ENCODE measurements at places on chromosomes 5 and 9.

DNA sequence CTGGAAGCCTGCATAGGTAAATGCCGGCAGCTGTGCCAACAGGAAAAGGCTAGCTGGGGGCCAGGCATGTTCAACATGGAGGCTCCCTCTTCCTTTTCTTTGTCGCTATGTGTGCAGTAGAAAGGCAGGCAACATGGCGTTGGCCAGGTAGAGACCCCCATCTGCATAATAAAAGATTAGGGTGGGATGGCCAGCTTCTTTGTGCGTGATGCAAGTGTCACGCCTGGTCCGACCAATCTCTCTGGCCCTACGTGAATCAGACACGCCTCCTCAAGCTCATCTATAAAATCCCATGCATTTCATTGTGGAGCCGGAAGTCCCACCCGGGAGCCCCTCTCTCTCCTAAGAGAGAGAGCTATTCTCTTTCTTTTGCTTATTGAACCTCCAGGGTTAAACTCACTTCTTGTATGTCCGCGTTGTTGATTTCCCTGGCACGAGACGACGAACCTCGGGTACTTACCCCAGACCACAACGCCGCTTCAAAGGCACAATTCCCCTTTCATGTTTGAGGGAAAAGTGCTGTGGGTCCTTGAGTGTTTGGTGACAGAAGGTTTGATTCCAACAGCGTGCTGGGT lies 25.0 kb upstream of the C5orf47 start:
- no peak for DNase-seq

GRCh38 chr5:19616701-19617215 lies 371.2 kb downstream of the CDH18 start:
- DNase-seq = no peak

DNA sequence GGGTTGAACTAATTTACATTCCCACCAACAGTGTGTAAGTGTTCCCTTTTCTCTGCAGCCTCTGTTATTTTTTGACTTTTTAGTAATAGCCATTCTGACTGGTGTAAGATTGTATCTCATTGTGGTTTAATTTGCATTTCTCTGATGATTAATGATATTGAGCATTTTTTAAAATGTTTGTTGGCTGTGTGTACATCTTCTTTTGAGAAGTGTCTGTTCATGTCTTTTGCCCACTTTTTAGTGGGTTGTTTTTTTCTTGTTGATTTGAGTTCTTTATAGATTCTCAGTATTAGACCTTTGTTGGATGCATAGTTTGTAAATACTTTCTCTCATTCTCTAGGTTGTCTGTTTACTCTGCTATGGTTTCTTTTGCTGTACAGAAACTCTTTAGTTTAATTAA lies 101.6 kb downstream of the NIPBL start:
- no peak for DNase-seq

DNA sequence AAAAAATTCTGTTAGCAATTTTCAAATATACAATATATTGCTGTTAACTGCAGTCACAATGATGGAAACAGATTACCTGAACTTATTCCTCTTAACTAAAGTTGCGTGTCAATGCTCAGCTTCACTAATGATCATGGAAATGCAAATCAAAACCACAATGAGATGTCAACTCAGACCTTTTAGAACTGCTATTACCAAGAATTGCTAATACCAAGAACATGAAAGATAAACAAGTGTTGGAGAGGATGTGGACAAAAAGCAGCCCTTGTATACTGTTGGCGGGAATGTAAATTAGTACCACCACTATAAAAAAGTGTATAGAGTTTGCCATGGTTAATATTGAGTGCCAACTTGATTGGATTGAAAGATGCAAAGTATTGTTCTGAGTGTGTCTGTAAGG lies 1409.7 kb upstream of the CDH18 start:
- no peak for DNase-seq

GRCh38 chr5:50763351-50763750 lies 96.9 kb downstream of the PARP8 start:
- DNase-seq = no peak

- no peak for DNase-seq
Measured at GRCh38 chr5:110917161-110917875, 154.2 kb upstream of the TSLP start.

DNA sequence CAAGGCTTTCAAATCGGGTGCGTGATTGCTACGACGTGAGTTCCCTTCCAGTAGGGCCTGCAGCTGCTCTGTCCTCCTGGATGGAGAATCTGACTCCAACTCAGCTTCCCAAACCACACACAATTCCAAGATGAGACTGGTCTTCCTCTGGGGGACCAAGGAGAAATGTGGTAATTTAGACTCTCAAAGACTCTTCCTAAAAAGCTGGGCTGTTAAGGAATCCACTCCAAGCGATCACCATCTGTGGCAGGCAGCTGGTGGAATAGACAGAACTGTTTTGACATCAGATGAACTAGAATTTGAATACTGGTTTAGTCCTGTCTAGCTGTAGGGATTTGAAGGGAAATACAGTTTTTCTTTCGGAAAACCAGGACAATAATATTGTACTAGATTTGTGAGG lies 130.7 kb upstream of the KLF4 start:
- no peak for DNase-seq

DNA sequence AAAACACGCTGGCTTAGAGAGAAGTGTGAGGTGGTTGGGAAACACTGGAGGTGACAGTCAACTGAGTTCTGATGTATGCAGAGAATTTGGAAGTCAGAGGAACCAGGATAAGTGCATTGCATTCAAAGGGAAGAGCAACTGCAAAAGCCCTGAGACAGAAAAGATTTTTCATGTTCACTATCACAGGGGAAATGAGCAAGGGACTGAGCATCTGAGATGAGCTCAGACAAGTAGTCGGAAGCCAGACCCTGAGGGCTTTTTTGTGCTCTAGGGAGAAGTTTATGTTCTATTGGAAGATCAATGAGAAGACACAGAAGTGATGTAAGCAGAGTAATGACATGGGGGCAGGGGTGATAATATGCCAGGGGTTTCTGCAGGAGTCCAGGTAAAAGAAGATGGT lies 97.5 kb downstream of the HTR4 start:
- no peak for DNase-seq

GRCh38 chr5:147966829-147967228 lies 60.5 kb upstream of the C5orf46 start:
- no peak for DNase-seq

GRCh38 chr5:135047347-135047695 lies 13.3 kb upstream of the PITX1 start:
- no peak for DNase-seq

- DNase-seq = no peak
Measured at GRCh38 chr5:26833596-26833995, 204.8 kb downstream of the CDH9 start.

GRCh38 chr9:128420060-128420650 lies 502 bp upstream of the CERCAM start:
- DNase-seq = peak; percentile 39

DNA sequence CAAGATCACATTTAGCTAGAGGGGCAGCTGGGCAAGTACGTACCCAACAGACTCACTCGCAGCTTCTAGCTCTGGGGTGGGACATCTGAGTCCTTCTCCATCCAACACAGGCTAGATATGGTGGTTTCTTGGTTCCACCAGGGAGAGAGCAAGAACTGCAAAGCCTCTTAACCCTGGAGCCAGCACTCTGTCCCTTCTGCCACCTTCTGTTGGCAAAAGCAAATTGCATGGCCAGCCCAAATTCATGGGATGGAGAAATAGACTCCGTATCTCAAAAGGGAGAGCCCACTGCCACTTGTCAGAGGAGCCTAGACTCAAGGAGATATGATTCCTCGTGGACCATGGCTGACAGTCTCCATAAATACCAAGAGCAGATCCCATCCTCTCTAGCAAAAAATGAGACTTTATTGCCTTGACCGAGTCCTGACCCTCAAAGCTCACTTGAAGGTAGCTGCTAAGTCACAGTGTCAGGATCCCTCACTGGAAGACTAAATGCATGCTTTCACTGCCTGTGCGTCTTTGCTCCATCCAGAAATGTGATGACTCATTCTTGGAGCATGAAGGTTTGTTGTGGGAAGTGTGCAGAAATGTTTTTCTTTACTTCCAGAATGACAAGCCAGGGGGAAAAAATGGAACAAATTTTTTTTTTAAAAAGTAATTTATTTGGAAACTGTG lies 28.8 kb upstream of the ROR2 start:
- no peak for DNase-seq

DNA sequence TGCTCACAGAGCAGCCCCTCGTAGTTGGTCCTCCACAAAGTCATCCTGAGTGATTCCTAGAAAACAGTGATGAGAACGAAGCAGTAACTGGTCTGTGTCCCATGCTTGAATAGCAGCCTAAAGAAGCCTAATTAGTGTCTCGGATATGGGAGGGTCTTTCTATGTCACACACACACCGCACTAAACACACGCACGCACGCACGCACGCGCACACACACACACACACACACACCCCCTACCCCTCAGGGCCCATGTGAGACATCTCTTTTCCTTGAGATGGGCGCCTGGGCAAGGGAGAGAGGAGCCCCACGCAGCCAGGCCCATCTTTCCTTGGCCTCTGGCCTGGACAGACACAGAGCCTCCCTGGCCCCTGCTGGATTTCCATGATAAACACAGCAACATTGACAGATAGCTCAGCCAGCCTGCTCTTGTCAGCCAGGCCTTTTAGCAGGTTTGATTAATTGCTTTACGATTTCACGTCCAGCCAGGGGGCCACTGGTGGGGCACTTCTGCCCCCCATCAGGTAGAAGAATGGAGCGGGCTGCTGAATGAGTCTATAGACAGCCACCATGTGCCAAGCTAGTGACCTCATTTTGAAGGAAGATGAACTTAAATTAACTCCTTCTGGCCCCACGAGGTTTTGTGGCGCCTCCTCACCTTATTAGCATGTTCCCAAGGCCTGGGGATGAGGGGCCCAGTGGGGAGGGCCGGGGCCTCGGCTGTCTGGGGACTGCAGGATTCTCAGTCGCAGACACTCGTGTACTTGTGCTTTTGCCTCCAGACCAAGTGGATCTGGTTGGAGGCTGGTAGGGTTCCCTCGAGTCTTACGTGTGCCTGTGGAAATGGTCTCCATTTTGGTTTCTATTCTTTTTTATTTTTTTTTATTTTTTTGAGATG lies 36.2 kb upstream of the PRDM12 start:
- no peak for DNase-seq

- no peak for DNase-seq
Measured at GRCh38 chr9:132773764-132774339, 103.6 kb downstream of the GTF3C4 start.

DNA sequence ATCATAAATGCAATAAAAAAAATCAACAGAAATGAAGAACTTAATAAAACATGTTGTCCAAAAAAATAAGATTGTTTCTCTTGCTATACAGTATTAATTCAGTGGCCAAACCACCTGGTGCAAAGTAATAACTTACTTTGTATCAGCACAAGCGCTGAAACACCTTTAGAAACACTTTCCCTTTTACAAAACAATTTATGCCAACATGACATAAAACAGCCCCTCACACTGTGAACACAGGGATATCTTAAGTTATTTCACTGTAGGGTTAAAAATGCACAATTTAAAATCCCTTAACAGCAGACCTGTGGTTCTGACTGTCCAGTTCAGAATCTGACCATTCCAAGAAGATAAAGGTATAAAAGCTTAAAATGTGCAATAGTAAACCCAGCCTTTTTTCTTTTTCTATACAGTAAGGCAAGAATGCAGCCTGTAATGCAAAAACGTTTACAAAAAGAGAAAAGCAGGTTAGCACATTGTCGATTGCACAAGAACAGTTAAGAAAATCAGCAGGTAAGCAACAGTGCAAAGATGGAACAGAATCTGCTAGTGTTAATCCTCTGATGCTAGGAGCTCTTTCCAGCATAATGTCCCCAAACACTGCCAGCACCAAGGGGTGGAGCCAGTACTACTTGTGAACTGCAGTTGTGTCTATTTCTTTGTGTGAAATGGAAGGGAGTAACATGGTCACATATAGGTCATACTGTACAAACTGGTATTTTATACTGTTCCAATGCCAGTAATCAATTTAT lies 21.6 kb downstream of the RAB14 start:
- DNase-seq = no peak

DNA sequence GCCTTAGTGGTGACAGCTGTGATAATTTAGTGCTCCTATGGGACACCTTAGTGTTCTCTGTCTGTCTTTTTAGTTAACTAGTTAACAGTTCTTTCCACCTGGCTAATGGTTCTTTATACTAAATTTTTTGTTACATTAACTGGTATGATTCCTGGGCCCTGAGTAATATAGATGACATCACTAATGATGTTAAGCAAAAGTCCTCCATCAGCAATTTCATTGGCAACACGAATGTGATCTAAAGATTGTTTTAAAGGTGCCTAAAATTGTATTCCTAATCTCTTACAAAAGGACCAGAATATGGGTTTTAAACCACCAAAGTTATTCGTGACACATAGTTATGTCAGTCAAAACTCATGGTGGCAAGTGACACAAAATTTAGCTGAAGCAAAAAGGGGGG lies 235.3 kb downstream of the TENT4A start:
- DNase-seq = no peak

- DNase-seq = no peak
Measured at GRCh38 chr5:17426104-17426749, 71.8 kb upstream of the TAF11L2 start.

GRCh38 chr9:135245482-135246247 lies 158.2 kb downstream of the OLFM1 start:
- no peak for DNase-seq

GRCh38 chr5:169870211-169870610 lies 110.1 kb downstream of the INSYN2B start:
- DNase-seq = no peak

GRCh38 chr5:62308439-62308838 lies 2.4 kb downstream of the KIF2A start:
- DNase-seq = no peak

DNA sequence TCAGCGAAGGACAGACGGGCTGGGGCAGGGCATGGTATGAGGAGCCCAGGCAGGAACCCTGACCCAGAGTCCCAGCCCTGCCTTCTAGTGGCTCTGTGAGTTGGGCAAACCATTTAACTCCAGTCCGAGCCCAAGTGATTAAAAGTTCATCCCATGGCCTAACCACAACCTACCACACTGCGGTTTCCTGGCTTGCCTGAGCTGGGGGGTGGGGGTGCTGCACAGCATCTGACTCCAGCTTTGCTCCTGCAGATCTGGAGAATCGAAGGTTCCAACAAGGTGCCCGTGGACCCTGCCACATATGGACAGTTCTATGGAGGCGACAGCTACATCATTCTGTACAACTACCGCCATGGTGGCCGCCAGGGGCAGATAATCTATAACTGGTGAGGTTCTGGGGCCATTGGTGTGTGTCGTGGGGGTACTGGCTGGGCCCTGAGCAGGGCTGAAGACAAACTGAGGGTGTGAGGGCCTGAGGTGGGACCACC lies 49.0 kb downstream of the STOM start:
- no peak for DNase-seq

- DNase-seq = no peak
Measured at GRCh38 chr5:146632620-146633322, 116.8 kb upstream of the GPR151 start.

GRCh38 chr5:136135536-136135935 lies 2.9 kb downstream of the SMAD5 start:
- no peak for DNase-seq

GRCh38 chr9:130128251-130128650 lies 44.0 kb upstream of the NCS1 start:
- peak; percentile 33 for DNase-seq

All from stimulated activated CD4-positive, alpha-beta T cell treated with anti-CD3 and anti-CD28 coated beads, Interleukin-1b, Interleukin-23, amount 100 ng/mL, for 24 hours (primary cell).